ENCODE measurements at places on chromosomes 4 and X.
A peak's percentile ranks its signal among the peaks of the same experiment; 100 is the strongest.

GRCh38 chr4:118994030-118994429, 105.4 kb downstream of the SYNPO2 start:
- H3K27ac ChIP-seq, result no peak overlapping the region
- peaks cover 22% of the 10 kb centered on the region for H3K27me3 ChIP-seq
- no peaks in the 10 kb centered on the region for H3K36me3 ChIP-seq
- no peak for DNase-seq
- H3K4me3 ChIP-seq, result no peak overlapping the region
- H3K4me1 ChIP-seq, result no peaks in the 10 kb centered on the region

DNA sequence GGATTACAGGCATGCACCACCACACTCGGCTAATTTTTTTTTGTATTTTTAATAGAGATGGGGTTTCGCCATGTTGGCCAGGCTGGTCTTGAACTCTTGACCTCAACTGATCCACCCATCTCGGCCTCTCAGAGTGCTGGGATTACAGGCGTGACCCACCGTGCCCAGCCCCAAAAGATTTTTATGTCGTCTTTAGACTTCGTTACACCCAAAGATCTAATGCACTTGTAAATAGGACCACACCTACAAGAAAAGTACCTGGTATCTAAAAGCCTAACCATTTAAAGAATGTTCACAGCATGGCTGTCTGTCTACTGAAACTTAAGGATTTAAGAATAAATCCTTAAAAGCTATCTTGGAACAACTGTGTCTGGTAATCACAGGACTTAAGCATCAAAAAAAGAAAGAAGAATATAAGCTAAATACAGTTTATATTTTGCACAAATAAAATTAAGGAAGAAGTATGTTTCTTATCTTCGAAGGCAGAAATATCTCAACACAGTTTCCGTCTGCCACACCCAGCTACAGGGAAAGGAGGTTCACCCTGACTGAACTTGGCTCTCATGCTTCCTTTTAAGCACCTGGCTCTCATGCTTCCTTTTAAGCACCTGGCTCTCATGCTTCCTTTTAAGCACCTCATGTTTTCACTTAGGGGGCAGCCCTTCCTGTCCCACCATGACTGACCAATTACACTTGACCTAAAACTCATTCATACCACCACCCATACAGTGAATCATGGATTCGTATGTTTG, 92.0 kb upstream of the STS start:
- no peak overlapping the region for H3K27ac ChIP-seq
- peaks cover 26% of the 10 kb centered on the region for H3K4me1 ChIP-seq
- no peak for DNase-seq
- no peaks in the 10 kb centered on the region for H3K27me3 ChIP-seq

- H3K4me1 ChIP-seq, result no peaks in the 10 kb centered on the region
- H3K36me3 ChIP-seq, result no peaks in the 10 kb centered on the region
- peaks cover 2% of the 10 kb centered on the region for H3K27me3 ChIP-seq
- no peak overlapping the region for H3K4me3 ChIP-seq
- H3K27ac ChIP-seq, result no peak overlapping the region
Measured at GRCh38 chr4:77358315-77358928, 201.4 kb downstream of the CCNG2 start.

DNA sequence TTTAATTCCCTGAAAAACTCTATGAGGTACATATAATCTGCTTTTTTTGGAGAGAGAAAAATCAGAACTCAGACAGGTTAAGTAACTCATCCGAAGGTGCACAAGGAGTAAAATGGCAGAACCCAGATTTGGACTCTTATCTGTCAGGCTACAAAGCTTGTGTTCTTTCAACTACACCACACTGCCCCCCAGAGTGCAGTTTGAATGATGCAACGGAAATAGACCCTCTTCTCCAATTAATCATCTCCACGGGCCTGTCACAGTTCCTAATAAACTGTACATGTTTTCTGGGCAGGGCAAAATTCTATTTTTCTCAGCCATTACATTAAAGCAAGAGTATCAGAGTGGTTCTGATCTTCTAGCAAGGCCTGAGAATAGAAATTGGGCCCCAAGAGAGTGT, 35.3 kb upstream of the DCX start:
- H3K36me3 ChIP-seq, result no peaks in the 10 kb centered on the region
- H3K27me3 ChIP-seq, result peaks cover 2% of the 10 kb centered on the region
- H3K4me1 ChIP-seq, result no peaks in the 10 kb centered on the region
- H3K4me3 ChIP-seq, result no peak overlapping the region
- DNase-seq, result no peak
- no peak overlapping the region for H3K27ac ChIP-seq

DNA sequence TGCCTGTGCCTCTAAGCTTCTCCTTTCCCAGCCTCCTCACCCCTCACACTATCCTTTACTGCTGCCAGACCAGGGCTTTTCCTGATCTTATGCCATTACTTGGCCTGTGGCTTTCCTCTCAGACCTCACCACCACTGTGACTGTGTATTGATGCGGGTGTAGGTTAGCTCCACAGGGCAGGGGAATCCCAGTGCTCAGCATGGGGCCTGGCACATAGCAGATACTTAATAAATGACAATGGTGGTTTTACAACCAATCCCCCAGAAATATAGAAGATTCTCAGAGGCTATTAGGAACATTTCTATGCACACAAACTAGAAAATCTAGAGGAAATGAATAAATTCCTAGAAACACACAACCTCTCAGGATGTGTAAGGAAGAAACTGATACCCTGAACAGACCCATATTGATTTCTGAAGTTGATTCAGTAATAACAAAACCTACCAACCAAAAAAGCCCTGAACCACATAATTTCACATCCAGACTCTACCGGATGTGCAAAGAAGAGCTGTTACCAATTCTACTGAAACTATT, 129.6 kb upstream of the QRFPR start:
- H3K4me3 ChIP-seq, result no peak overlapping the region
- no peaks in the 10 kb centered on the region for H3K4me1 ChIP-seq
- H3K36me3 ChIP-seq, result no peaks in the 10 kb centered on the region
- no peak overlapping the region for H3K27ac ChIP-seq
- H3K27me3 ChIP-seq, result peaks cover 25% of the 10 kb centered on the region

GRCh38 chrX:367866-368265, 18.8 kb downstream of the PPP2R3B start:
- peaks cover 23% of the 10 kb centered on the region for H3K4me1 ChIP-seq
- H3K4me3 ChIP-seq, result no peak overlapping the region
- DNase-seq, result no peak
- H3K27ac ChIP-seq, result no peak overlapping the region
- peaks cover 2% of the 10 kb centered on the region for H3K36me3 ChIP-seq

GRCh38 chrX:103932133-103932532, 30.3 kb upstream of the TMSB15B start:
- H3K27me3 ChIP-seq, result no peaks in the 10 kb centered on the region
- H3K4me3 ChIP-seq, result no peak overlapping the region
- no peak for DNase-seq
- peaks cover 17% of the 10 kb centered on the region for H3K36me3 ChIP-seq
- no peak overlapping the region for H3K27ac ChIP-seq

DNA sequence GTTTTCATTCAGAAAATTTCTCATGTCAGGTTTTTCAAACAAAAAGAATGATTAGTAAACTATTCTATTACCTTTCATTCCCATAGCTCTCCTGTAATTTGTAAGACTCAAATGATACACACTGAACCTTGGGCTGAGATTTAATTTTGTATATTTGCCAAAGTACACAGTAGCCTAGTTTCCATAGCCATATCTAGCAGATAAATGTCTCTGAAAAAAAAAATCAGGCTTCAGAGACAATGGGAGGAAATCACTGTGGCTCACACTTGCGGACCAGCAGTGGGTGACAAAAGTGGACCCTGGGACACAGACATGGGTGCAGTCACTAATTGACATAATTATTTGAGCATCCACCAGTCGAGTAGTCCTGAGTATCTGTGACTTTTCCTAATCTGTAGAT, 46.6 kb downstream of the MAOA start:
- H3K36me3 ChIP-seq, result no peaks in the 10 kb centered on the region
- no peak overlapping the region for H3K27ac ChIP-seq
- no peak for DNase-seq
- peaks cover 4% of the 10 kb centered on the region for H3K27me3 ChIP-seq

GRCh38 chr4:76784237-76784636, 113.7 kb downstream of the SOWAHB start:
- H3K4me3 ChIP-seq, result no peak overlapping the region
- peaks cover 16% of the 10 kb centered on the region for H3K27me3 ChIP-seq
- no peaks in the 10 kb centered on the region for H3K4me1 ChIP-seq

- H3K27me3 ChIP-seq, result no peaks in the 10 kb centered on the region
- peaks cover 11% of the 10 kb centered on the region for H3K36me3 ChIP-seq
- H3K4me3 ChIP-seq, result no peak overlapping the region
- no peak overlapping the region for H3K27ac ChIP-seq
- no peak for DNase-seq
Measured at GRCh38 chrX:77556276-77556675, 109.1 kb downstream of the FGF16 start.

DNA sequence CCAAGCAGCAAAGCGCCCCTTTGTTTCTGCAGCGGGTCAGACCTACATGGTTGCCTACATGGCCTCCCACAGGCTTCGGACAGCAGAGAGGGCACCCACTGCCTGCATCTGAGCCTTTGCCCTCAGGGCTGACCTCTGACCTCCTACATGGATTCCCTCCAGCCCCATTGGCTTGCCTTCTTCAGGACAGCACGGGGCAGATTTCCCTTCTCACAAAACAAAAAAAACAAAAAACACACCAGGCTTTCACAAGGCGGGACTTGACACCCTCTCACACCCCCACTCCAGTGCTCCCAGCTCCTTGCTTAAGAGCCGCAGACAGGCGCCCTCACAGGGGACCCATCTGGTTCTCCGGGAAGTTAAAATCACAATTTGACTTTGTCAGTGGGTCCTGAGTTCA, 32.9 kb downstream of the ZFYVE28 start:
- H3K27me3 ChIP-seq, result peaks cover 20% of the 10 kb centered on the region
- H3K36me3 ChIP-seq, result peaks cover 5% of the 10 kb centered on the region
- no peak for DNase-seq
- peaks cover 5% of the 10 kb centered on the region for H3K4me1 ChIP-seq
- no peak overlapping the region for H3K4me3 ChIP-seq
- H3K27ac ChIP-seq, result peak overlapping the region; percentile 61

GRCh38 chrX:104695593-104695992, 129.6 kb downstream of the IL1RAPL2 start:
- H3K4me1 ChIP-seq, result peaks cover 7% of the 10 kb centered on the region
- H3K36me3 ChIP-seq, result no peaks in the 10 kb centered on the region
- H3K4me3 ChIP-seq, result no peak overlapping the region
- peaks cover 8% of the 10 kb centered on the region for H3K27me3 ChIP-seq
- no peak for DNase-seq

DNA sequence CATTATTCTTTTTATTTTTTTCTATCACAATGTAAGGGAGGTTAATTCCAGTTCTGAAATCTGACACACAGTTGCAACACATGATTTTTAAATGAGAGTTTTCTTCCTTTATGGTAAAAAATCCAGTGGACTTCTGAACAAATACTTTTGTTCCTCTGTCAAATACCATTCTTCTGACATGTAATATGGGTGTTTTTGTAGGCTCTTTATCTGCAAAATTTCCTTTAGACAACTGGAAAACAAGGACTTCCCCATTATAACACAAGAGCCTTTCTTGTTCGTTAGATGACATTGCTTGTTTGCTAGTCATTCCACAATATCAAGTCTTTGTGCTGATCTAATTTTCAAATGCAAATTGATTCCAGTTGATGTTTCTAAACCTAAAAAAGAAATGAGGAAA, 7.7 kb downstream of the FANCB start:
- H3K27ac ChIP-seq, result no peak overlapping the region
- no peaks in the 10 kb centered on the region for H3K4me1 ChIP-seq
- no peaks in the 10 kb centered on the region for H3K27me3 ChIP-seq
- no peak for DNase-seq

DNA sequence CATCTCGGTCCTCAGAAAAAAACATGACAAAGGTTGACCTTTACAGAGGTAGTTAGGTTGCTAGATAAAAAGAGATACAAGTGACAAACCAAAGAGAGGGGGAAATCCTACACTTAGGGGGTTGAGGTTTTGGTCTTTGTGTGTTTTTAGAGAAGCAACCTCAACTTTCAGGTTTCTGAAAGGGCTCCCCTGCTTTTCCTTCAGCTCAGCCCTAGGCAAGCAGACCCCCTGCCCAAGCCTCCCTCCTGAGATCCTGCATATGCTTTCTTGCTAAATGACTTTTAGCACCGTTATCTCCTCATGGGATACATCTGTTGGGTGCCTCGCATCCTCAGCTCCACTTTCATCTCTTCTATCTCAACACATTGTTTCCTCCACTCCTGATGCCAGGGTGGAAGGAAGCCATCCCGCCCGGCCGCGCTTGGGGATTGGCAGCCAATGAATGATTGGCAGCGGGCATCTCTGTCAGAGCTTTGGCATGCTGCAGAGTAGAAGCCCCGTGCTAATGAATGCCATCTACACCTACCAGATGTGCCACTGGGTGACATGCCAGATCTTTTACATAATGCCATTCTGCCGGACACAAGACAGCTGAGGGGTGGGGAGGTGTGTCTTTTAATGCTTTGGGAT, 15.0 kb upstream of the PRDM8 start:
- H3K4me3 ChIP-seq, result peak overlapping the region; percentile 99
- H3K4me1 ChIP-seq, result peaks cover 57% of the 10 kb centered on the region
- H3K36me3 ChIP-seq, result no peaks in the 10 kb centered on the region
- peak overlapping the region; percentile 91 for H3K27ac ChIP-seq
- DNase-seq, result peak; percentile 51

GRCh38 chr4:81622028-81622427, 150.3 kb upstream of the RASGEF1B start:
- no peaks in the 10 kb centered on the region for H3K27me3 ChIP-seq
- H3K36me3 ChIP-seq, result no peaks in the 10 kb centered on the region
- H3K4me1 ChIP-seq, result peaks cover 12% of the 10 kb centered on the region
- DNase-seq, result no peak
- H3K4me3 ChIP-seq, result no peak overlapping the region
- H3K27ac ChIP-seq, result no peak overlapping the region

DNA sequence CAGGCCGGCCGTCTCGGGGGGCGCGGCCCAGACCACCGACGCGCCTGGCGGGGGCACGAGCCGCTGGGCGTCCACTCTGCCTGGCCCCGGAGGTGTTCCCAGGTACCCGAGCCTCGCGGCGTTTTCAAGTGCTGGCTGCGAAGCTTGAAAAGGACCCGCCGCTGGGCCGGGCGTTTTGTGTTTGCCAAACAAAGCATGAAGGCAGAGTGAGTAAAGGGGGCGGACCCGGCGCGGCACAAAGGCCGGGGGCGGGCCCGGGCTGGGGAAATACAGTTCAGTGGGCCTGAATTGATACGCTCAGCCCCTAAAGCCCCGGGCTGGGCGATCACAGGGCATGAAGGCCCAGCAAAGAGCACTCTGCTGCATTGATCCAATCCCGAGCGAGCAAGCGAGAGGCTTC, 65.4 kb downstream of the SOX3 start:
- H3K27me3 ChIP-seq, result peaks cover 20% of the 10 kb centered on the region
- no peak overlapping the region for H3K27ac ChIP-seq
- H3K4me3 ChIP-seq, result no peak overlapping the region
- H3K36me3 ChIP-seq, result no peaks in the 10 kb centered on the region

DNA sequence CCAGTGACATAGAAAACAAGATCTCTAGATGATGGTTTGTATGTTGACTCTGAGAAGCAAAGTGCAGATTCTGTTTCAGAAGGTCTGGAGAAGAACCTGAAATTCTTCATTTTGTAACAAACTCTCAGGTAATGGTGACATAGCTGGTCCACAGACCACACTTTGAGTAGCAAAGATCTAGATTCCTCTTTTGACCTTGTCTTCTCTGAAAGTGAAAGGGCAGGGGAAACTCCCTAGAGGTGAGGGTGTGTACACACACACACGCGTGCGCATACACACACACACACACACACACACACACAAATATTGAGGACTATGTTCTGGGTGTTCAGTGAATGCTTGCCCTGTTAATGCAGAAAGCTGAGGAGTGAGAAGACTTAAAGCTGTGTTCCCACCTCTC, 110.1 kb downstream of the NHSL2 start:
- no peaks in the 10 kb centered on the region for H3K36me3 ChIP-seq
- no peak for DNase-seq
- H3K4me1 ChIP-seq, result no peaks in the 10 kb centered on the region
- no peak overlapping the region for H3K4me3 ChIP-seq

GRCh38 chr4:53055274-53055673, 193.2 kb downstream of the RASL11B start:
- no peak overlapping the region for H3K4me3 ChIP-seq
- no peaks in the 10 kb centered on the region for H3K27me3 ChIP-seq
- H3K27ac ChIP-seq, result no peak overlapping the region
- DNase-seq, result no peak
